ENCODE measurements at places on chromosomes 1 and 21.
A peak's percentile ranks its signal among the peaks of the same experiment; 100 is the strongest.

DNA sequence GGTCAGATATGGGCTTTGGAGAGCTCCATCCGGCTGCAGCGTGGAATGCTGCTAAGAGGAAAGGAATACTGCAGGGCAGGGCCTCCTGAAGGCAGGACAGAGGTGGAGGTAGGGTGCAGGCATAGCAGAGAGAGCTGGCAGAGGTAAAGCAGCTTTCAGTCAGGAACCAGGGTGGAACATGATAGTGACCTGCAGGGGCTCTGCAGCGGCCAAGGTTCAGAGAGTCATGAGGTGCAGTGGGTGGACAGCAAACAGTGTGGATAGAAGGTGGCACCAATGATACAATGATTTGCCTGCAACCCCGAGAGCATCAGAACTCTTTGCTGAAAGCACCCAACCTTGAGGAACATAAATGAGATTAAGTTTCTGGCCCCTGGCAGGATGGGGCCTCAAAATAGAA lies 119.3 kb downstream of the BEND5 start:
- no peak for DNase-seq

DNA sequence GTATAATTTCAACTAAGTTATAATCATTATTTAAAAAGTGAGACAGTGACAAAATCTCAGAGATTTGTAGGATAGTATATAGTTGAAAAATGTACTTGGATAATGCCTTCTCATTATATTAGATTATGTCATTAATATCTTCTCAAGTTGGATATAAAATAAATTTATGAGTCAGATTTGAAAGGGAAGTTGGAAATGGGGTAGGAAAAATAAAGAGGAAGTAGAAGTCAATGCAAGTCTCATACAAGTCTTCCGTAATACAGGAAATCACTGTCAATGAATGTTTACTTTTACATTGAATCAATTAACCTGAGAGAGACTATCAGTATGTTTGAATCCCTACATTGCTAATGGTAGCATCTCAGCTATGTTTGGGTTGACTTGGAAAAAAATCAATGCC lies 16.2 kb upstream of the RNPC3 start:
- no peak for DNase-seq

DNA sequence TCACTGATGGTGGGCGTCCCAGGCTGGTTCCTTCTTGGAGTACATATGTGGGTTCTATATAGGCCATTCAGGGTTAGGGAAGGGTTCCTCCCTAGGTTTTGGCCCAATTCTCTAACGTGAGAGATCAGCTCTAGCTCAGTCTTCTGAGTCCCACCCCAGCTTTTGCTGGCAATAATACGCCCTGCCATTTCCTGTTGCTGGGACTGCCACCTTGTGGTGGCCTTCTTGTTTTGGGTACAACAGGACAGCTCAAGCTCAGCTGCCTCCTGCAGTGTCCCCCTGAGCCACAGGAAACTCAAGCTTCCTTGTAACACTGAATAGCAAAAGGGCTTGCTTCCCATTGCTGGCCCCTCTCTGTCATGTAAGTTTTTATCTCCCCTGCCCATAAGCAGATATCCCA lies 77.8 kb downstream of the BACH1 start:
- peak; percentile 6 for DNase-seq

- no peak for DNase-seq
These were observed 10.5 kb upstream of the TAF1A start for GRCh38 chr1:222600281-222600680.

DNA sequence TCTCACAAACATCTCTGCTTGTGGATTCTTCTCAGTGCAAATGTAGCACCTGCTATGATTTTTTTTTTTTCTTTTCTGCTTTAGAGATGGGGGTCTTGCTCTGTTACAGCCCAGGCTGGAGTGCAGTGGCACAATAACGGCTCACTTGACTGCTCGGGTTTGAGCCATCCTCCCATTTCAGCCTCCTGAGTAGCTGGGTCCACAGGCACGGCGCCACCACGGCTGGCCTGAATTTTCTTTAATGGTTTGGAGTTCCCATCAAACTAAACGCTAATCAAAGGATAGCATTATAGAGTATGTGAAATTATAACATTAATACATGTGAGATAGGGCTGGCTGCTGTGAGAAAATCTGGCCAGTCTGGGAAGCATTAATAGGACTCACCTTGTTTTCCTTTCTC lies 7.2 kb upstream of the PTGER3 start:
- no peak for DNase-seq
